ENCODE measurements at places on chromosomes 5 and 9.

GRCh38 chr5:72035831-72036230 is 71.4 kb upstream of the MAP1B start:
- no peak for DNase-seq

DNA sequence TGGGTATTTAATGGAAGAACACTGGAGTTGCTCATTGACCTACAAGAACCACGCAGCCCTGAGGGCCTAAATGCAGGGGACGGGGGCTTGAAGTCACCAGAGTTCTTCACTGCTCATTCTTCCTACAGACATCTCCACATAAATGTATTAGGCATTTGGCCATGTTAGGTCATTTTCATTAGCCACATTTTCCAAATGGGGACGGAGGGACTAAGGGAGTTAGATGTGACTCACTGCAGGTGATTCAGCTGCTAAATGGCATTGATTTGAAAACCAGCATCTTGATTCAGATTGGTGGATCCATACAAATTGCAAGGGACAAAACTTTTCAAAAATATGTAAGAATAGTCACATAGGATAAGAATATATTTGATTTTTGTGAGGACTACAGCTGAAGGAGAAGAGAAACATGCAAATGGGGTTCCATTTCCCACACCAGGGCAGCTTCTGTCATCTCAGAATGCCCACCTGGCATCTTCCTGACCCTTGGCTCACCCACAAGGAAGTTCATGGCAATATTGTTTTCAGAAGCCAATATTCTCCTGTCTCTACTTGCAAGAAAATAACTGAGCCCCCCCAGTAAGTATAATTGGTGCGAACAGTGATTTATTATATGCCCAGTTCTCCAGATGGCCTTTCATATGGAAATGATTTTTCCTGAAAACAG is 264.8 kb downstream of the DOCK8 start:
- DNase-seq, result no peak

DNA sequence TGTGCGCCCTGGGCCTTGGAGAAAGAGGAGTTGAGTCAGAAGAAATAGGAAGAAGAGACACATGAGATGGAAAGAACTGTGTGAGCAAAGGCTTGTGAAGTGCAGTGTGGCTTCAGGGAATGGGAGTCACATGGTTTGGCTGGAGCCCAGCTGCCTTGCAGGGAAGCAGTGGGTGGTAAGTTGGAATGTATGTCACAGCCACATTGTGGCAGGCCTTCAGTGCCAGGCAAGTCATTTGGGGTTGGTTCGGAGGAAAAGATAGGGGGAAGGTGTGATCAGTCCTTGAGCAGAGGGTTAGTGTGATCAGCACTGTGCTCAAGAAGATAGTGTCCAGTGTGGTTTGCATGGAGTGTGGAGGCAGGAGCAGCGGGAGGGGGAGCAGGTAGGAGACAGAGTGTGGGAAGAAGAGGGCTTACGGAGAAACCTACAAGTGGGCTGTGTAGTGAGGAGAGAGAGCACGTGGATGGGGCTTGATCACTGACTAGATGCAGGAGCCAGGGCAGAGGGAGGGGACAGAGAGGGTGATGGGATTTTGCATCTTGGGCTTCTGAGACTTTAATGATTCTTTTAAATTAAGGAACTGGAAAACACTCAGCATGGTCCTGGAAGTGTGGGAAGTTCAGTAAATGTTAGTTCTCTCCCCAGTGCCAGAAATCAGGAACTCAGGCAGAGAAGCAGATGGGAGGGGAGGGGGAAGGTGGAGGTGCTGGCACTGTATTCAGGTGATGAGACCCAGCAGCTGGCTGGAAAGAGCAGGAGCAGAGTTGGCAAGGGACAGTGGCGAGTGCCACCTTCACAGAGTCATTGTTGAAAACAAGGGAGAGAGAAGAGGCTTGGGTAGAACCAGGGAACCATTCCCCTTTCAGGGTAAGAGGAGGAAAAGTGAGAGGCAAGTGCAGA is 46.6 kb downstream of the ARHGAP26 start:
- DNase-seq, result no peak

DNA sequence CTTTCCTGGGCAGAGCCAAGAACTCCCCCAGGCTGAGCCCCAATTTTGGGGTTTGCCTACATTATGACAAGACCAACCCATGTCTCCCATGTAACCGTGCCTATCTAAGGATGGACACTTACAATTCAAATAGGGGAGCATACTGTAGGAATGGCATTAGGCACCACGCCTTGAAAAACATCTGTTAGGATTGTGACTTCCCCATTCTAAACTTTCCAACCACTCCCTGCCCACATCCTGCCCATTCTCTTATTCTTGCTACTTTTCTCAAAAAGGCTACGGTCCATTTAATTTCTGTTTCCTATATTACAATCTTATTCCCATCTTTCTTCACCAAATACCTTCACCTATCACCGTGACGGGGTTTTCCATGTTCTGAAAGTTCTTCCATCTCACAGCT is 99.2 kb downstream of the LPAR1 start:
- DNase-seq, result no peak

DNA sequence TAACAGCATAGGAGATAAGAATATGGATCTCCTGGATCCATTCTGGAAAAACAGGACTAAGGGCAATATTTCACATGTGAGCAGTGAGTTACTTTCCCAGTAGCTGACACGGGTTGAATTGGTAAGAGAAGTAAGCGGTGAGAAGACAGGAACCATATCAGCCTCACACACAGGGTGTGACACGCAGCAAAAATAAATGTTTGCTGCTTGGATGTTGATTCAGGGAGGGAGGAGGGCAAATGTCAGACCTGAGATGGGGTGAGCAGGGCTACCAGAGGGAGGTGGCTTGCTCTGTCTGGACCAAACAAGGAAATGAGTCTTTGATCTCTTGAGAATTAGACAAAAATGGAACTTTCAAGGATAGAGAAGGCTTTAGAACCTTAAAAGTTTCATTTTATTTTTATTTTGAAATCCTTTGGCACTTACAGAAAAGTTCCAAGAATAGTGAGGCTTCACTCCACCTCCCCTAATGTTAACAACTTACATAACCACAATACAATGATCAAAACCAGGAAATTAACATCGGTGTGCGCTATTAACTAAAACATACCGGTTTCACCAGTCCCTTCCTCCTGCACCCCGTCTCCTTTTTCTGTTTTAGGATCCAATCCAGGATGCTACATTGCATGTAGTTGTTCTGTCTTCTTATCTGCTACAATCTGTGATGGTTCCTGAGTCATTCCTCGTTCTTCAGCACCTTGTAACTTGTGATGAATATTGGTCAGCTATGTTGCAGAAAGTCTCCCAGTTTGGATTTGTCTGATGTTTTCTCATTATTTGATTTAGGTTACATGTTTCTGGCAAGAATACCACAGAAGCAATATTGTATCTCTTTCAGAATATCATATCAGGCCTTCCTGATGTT is 20.5 kb upstream of the ARHGEF28 start:
- DNase-seq, result no peak

DNA sequence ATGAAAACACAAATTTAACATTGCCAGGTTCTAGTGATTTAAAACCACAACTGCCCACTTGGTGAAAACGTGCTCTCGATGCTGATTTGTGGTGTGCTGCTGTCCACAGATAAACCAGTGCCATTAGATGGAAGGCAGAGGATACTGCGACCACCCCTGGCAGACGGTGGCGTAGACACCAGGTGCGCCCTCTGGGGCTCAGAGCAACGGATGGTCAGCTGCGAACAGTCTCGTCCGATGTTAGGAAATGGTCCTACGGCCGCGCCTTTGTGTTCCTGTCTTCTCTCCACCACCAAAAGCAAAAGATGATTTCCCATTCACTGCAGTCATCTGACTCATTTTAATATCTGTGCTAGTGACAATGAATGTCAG is 43.2 kb downstream of the UBE2QL1 start:
- DNase-seq, result no peak

DNA sequence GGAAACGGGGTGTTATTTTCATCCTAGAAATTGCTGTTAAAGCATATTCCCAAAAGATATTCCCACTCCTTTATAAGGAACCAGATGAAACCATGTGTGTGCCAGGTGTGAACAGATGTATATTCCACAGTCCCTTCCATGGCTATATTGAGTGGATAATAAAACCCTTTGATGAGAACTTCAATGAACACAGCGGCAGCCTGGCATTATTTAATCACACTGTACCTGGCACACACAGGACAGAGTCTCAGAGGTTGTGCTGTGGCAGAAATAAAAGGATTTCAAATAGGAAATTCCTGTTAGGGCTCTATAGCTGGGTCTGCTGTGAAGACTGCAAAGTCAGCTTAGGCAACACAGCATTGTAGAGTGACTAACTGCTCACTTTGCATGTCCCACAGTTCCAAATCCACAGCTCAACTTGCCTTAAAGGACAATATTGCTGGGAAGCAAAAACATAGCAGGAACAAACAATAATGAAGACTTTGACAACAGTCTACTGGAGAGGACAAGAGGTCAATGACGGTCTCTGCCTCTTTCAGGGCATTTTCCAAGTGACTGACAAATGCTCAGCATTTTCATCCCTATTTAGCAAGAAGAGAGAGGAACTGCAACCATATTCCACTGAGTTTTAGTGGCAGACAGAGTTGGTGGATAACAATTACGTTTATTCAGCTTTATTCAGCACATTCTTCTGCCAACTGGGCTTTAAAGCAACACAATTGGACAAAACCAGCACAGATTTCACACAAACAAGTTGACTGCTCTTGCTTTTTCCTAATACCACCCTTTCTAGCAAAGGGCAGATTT is 255.7 kb upstream of the RGMB start:
- no peak for DNase-seq

GRCh38 chr9:95605101-95605500 is 88.3 kb upstream of the PTCH1 start:
- DNase-seq, result no peak

- no peak for DNase-seq
Measured at GRCh38 chr9:132631685-132632084, 38.1 kb downstream of the DDX31 start.

DNA sequence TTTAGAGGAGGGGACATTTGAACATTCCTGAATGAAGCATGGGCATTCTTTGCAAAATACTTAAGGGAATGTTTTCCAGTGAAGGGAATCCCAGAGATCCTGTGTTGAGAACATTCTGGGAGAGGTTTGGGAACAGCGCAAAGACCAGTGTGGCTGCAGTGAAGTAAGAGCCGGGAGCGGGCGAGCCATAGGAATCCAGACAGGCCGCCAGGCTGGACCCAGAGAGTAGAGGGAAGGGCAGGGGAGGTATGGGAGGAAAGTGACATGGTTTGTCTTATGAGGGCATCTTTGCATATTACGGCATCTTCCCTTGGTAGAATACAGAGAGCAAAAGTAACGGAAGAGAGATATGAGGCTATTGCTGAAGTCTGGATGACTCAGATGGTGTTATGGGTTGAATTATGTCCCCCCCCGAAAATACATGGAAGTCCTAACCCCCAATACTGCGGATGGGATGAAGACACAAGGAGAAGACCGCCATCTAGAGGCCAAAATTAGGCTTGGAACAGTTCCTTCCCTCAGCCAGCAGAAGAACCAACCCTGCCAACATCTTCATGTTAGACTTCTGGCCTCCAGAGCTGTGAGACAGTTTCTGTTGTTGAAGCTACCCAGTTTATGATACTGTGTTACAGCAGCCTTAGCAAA is 268.2 kb downstream of the MAST4 start:
- no peak for DNase-seq

DNA sequence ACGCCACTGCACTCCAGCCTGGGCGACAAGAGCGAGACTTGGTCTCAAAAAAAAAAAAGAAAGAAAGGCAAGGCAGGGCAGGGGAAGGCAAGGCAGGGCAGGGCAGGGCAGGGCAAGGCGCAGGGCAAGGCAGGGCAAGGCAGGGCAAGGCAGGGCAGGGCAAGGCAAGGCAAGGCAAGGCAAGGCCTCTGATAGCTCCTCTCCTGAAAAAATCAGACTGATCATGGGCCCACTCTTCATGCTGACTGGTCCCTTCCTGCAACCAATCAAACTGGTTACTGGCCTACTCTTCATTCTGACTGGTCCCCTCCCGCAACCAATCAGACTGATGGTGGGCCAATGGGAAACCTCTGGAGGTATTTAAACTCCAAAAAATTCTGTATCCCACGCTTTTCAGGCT is 3.4 kb upstream of the ZBTB5 start:
- no peak for DNase-seq

- DNase-seq, result no peak
Measured at GRCh38 chr9:94872891-94873511, 146.5 kb downstream of the AOPEP start.

DNA sequence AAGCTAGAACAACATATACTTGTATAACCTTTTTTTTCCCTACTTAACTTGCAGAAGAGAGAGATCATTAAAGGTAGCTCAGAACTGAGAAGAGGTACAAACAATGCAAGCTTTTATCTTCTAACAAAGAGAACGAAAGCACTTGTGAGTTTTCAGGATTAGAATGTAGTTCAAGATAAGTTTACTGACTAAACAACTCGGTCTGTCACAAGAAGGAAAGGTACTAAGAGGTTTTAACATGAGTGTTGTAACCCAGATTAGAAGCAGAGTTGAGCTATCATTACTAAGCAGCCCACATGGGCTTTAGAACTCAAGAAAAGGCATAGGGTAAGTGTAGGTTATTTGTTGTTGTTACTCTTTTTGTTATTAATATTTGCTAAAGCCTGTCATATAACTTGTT is 25.2 kb downstream of the GIN1 start:
- no peak for DNase-seq

- no peak for DNase-seq
Measured at GRCh38 chr9:131346559-131346958, 47.3 kb upstream of the PRRC2B start.

DNA sequence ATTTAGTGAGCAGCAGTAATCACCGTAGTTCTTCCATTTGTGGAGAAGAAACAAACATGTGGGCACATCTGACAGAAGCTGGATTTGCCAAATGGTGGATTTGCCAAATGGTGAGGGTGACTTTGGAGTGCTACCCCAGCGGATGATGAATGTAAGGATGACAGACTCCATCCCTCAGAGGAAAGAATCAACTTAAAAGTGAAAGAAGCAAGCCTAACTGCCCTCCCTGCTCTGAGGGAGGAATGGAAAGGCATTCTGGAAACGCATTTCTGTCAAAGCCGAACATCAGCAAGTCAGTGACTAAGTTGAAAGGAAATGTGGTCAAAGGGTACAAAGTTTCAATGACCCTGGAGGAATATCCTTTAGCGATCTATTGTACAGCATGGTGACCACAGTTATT is 143.5 kb downstream of the GPBP1 start:
- DNase-seq, result no peak

GRCh38 chr5:6961123-6961522 is 247.9 kb downstream of the TENT4A start:
- no peak for DNase-seq

DNA sequence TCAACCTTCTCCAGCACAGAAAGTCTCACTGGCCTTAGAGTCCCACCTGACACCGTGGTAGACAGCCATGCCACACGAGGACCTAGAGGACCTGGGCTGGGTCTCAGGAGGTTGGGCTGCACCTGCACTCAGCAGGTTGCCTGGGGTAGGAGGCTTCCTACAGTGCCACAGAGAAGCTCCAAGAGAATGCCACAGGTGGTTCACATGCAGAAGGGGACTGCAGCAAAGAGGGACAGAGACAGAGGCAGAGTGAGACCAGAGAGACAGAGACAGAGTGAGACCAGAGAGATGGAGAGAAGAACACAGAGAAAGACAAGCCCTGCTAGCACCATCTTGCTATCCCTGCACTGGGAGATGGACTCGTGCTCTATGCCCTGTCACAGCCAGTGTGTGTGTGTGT is 5.7 kb downstream of the CAMK2A start:
- DNase-seq, result no peak
